ENCODE measurements at places on chromosomes 4 and X.

- DNase-seq, result no peak
Measured at GRCh38 chrX:150621652-150622051, 53.2 kb downstream of the MTM1 start.

GRCh38 chr4:37765741-37766140, 60.7 kb upstream of the PGM2 start:
- DNase-seq, result no peak

DNA sequence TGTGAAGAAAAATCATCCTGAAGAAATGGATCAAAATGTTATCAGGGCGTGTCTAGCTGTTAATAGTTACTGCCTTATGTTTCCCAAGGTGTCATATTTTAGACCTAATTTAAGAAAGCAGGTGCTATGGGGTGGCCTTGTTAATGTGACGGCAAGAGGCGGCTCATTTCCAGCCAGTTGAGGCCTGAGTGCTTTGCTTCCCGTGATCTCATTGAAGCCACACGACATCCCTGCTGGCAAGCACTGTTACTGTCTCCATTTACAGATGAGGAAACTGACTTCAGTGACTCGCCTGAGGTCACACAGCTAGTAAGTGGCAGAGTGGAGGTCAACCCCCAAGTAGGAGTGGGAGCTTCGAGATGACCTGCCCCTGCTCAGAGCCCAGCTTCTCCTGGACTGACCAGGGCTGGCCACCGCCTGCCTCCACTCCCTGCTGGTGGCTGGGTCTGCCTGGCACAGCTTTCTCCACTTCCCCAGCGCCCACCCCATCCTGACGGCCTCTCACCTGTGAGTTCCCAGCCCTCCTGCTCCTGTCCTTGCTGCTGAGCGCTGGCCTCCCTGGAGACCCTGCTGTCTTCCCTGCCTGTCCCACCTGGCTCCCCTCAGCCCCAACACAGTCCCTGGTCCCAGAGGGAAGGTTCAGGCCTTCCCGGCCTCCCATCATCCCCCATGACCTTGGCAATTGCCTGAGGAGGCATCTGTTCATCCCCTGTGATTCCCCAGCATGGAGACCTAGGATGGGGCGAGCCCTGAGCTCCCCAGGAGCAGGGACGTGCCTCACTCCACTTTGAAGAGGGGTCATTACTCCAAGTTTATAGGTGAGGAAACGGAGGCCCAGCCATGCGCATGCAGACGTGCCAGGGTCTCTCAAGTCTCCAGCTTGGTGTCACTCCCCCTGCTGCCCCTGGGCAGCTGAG, 47.7 kb upstream of the SORCS2 start:
- DNase-seq, result no peak

GRCh38 chrX:39956803-39957394, 140.9 kb downstream of the BCOR start:
- no peak for DNase-seq

DNA sequence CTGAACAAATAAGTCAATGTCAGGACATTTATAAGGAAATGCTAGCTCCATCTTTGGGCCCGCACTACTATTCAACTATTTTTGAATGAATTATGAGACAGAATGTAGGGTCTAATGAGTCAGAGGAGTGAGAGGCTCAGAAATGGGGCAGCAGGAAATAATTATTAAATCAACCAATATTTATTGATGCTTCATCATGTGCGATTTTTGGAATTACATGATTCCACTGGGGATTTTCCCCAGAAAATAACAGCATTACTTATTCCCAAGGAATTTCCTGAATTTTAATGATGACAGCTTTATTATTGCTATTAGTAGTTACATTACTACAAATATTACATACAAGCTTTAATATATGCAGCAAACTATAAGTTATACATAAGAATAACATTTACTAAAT, 49.3 kb upstream of the PHF8 start:
- DNase-seq, result no peak

- DNase-seq, result no peak
Measured at GRCh38 chr4:33054656-33055196, 2334.6 kb downstream of the PCDH7 start.

- DNase-seq, result no peak
Measured at GRCh38 chrX:115584696-115585095, 23.7 kb downstream of the PLS3 start.

GRCh38 chr4:97394653-97395052, 748.6 kb downstream of the STPG2 start:
- DNase-seq, result no peak

GRCh38 chr4:113476800-113477199, 284.7 kb downstream of the CAMK2D start:
- peak; percentile 15 for DNase-seq

DNA sequence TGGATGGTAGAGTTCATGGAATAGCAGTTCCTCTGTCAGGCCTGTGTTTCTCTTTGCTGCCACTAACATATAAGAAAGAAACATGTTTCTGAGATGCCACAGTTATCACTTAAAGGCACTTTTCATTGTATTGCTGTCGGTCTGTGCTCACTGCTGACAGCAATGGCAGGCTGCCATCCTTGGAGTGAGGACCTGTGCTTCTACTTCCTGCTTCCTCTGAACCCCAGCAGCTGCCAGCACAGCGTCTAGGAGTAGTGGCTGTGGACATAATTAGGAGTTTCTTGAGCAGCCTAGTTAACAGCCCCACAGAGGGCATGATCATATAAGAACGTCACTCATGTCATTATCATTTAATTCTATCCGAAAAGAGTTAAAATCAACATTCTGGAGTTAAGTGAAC, 30.5 kb downstream of the F11 start:
- no peak for DNase-seq

GRCh38 chrX:24375600-24376131, 15.2 kb downstream of the SUPT20HL1 start:
- DNase-seq, result no peak

DNA sequence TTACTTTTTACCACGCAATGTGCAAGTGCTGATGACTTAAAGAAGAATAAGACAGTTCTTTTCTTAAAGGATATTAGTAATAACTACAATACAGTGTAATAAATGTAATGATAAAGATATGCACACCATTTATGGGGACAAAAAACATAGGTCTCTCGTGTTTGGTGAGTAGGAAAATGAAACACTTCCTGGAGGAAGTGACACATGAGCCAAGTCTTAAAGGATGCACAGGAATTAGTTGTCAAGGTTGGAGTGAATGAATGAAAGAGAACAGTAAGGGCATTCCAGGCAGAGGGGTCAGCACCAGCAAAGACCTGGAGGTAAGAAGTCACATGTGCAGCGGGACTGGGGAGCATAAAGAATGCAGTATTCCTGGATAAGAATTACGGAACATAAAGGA, 112.7 kb downstream of the SH3RF1 start:
- DNase-seq, result no peak

DNA sequence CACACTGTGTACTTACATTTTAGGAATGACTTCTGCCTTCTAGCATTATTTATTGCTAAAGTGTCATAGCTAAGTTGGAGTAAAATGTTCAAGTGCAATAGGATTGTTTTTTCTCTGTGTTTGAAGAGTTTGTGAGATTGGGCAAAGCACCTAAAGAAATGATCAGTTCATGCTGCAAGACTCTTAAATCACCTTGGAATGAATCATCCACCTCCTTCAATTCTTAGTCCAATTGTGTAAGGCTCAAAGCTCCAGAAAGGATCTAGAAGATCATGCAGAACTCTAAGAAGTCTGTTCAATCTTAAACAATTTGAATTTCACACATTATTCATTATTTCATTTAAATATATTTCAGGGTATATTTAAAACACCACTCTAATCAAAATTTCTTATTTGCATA, 137.1 kb downstream of the AMELX start:
- DNase-seq, result no peak

- no peak for DNase-seq
Measured at GRCh38 chrX:139825618-139826017, 107.2 kb downstream of the ATP11C start.

DNA sequence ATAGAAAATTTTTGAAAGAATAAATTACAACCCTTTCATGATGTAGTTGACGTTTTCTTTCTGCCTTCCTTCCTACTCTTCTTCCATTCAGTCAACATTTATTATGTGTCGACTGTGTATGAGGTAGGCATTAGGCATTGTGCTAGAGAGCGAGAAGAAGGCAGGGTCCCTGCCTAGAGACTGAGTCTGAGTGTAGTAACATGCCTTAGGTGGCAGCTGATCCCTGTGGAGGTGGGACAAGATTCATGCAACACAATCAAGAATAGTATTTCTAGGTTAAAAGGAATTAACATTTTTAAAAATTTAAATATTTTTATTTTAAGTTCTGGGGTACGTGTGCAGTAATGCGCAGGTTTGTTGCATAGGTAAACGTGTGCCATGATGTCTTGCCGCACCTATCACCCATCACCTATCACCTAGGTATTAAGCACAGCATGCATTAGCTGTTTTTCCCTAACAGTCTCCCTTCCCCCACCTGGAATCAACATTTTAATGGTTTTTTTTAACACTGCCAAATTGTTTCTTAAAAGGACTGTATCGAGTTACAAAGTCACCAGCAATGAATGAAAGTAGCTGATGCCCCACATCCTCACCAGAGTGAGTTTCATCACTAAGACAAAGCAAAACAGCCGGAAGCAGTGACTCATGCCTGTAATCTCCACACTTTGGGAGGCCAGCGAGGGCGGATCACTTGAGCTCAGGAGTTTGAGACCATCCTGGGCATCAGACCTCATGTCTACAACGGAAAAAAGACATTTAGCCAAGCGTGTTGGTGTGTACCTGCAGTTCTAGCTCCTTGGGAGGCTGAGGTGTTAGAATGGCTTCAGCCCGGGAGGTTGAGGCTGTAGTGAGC, 84.0 kb downstream of the WWC2 start:
- peak; percentile 31 for DNase-seq

- DNase-seq, result no peak
Measured at GRCh38 chr4:147610686-147611085, 6.5 kb upstream of the TMEM184C start.
